ENCODE measurements at places on chromosomes 13 and 19.

- DNase-seq: no peak
These were observed 7.7 kb downstream of the APBA3 start for GRCh38 chr19:3753631-3754410.

DNA sequence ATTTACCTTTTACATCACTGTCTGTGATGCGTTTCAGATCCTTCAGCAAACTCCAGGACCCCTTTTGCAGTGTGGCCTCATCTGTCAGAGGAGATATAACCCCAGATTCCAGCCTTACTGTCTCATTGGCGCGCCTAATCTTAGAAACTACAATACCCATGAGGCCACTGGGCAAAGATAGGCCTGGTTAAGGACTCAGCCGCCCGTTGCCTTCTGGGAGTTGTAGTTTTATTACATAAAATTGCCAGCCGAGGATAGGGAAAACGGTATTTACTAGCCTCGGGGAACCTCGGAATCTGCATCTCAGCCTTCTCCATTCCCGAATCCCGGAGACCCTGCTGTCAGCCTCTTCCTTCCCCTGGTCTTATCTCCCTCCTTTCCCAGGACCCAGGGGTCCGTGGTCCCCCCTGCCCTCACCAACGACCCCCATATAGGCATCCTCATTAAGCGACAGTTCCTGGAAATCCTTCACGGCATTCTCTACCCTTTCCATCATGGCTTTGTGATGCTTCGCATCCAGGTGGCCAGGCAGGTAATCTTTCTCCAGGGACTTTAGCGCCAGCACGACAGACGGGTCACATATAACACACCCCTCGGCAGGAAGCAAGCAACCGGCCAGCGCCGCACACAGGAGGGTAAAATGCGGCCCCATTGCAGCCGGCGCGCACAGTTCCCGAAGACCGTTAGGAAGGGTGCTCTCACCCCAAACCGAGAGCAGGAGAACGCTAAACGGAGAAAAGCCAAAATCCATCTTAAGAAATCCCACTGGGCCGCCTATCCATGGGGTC, 1.3 kb downstream of the IZUMO1 start:
- peak; percentile 82 for DNase-seq

- DNase-seq: no peak
These were observed 67.4 kb upstream of the UBAC2 start for GRCh38 chr13:99133230-99133629.

DNA sequence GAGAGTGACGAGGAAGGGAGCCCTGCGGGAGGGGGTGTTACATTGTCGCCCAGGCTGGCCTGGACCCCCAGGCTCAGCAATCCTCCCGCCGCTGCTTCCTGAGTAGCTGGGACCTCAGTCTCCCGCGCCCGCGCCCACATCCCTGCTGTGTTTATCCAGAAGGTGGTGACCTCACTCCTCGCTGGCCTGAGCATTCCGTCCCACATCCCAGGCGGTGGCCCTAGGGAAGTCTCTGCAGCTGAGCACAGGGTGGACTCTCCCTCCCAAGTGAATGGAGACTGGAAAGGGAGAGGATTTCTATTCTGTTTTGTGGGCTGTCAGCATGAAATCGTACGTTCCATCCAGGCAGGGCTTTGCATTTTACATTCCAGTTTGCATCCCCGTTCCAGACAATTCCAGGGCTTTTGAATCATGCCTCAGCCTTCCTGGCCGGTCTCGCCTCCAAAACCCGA, 401 bp upstream of the ZNF765 start:
- peak; percentile 8 for DNase-seq

GRCh38 chr13:59677430-59677829, 486.3 kb downstream of the DIAPH3 start:
- no peak for DNase-seq

DNA sequence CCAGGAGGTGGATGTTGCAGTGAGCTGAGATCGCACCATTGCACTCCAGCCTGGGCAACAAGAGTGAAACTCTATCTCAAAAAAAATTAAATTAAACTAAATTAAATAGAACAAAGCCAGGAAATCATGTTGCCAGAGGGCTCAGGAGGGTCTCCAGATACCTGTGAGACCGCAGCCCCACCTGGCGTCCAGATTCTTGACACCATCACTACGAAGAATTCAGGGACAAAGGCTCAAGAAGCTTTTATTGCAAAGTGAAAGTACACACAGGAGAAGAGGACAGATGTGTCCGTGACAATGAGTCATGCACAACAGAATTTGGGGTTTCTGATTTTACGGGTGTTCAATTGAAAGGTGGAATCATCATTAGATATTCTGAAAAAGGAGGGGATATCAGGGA, 76.6 kb downstream of the STOML3 start:
- DNase-seq: no peak

DNA sequence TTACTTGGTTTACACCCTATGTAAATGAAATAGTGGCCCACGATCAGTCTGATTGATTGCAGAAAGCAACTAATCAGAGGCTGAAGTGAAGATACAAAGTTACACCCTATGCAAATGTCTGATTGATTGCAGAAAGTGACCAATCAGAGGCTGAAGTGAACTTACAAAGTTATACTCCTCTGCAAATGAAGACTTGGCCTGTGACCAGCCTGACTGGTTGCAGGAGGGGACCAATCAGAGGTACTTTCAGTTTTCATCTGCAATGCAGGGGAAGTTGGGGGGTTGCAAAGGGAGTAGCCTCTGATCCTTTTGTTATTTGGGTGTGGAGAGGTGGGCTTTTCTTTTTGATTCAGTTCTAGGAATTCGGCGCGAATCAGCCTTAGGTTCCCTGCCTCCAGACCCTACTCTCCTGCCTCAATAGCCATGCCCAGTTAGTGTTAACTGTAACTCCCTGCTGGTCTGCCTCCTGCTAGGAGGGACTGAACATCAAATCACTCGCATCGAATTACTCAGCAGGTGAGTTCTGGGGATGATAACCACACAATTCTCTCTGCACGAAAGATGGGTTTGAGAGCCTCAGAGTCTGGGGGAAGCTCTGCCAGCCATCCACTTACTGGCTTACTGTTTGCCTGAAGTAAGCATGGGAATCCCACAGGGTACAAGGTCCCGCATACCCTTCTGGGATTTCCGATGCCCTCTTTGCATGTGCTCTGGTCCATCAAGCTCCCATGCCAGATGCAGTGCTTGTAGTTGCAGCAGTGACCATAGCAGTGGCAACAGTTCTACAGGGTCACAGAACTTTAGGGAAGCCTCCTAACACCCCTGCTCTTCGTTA, 7.5 kb downstream of the ARL11 start:
- DNase-seq: peak; percentile 87

GRCh38 chr19:17091758-17092333, 16.3 kb downstream of the MYO9B start:
- peak; percentile 90 for DNase-seq

- DNase-seq: no peak
These were observed 2.3 kb downstream of the UPF1 start for GRCh38 chr19:18833849-18834643.

DNA sequence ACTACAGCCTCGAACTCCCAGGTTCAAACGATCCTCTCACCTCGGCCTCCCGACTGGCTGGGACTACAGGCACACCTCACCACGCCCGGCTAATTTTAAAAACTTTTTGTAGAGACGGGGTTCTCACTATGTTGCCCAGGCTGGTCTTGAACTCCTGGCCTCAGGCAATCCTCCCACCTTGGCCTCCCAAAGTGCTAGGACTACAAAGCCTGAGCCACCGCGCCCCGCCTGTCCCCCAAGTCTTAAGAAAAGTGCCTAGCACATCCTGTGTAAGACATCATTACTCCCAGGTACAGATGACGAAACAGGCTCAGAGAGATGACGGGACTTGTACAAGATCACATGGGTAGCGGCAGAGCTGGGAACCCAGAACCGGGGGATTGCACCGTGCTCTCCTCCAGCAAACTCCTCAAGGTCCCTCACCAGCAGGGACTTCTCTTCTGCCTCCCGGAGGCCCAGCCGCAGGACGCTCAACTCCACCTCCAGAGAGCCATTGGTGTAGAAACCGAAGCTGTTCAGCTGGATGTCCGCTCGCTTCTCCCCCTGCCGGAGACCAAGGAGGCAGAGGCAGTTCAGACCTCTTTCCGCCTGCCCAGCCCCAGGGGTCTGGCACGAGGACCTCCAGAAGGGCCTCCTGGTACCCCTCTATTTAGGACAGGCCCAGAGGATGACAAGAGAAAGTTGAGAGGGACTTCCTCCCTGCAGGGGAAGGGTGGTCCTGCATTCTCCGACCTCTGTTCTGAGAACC, 1.0 kb downstream of the GPR108 start:
- DNase-seq: peak; percentile 91

DNA sequence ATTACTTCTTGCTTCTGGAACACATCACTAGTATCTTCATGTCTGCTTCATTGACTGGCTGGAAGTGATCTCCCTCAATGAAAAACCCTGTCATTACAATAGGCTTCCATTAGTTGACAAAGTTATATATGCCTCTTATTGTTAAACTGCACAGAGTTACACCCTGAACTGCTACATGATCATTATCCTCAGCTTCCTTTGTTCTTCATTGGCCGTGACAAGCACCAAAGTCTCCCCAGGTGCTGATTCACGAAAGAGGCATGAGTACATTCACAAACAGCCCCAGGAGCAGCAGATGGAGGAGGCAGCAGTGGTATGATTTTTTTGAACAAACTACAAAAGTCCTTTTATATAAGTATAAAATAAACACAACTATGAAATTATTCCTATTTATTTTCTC, 51.4 kb downstream of the VWA8 start:
- DNase-seq: no peak

GRCh38 chr13:29059800-29060199, 239.7 kb downstream of the MTUS2 start:
- DNase-seq: no peak

- peak; percentile 15 for DNase-seq
These were observed 61.4 kb downstream of the CCNE1 start for GRCh38 chr19:29873024-29873800.

DNA sequence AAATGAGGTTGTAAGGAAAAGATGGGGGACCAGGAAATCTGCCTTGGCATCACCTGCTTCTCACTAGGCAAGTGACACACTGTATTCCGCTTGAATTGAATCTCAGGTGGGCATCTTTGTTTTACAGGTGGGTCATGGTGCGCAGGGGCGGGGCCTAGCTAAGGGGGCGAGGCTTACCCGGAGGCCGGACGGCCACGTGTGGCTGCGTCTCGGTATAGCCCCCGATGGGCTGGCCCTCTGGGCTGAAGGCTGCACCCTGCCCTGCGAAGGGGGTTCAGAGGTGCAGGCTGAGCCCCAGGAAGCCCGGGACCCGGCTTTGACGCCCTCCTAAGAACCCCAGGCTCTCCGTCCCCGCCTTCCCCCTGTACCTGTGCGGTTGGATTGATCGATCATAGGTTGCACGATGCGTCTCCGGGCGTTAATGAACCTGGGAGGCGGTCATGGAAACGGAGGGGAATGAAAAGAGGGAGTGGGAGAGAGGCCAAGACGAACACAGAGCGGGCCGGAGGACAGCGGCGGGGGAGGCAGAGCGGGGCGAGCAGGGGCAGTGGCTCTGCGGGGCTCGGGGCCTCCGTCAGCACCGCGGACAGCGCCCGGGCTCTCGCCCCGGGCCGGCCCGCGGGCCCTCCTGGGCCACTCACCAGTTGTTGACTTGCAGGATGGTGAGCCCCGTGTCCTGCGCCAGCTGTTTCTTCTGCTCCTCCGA, 12.5 kb downstream of the MEIS3 start:
- no peak for DNase-seq

DNA sequence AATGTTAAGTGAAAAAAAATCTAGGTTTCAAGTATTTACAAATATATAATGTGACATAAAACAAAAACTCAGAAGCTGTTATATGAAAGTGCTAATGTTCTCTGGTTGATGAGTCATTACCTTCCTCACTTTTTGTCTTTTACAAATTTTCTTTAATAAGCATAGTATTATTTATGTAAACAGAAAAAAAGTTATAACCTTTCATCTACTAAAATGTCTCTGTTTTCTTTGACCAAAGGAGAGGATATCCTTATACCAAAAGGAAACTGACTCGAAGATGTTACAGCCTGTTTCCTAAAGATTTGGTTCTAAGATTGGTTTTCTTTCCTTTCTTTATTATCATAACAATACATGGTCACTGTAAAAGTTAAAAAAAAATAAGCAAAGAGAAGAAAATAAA, 38.0 kb downstream of the RCBTB2 start:
- DNase-seq: no peak

GRCh38 chr13:39107561-39107960, 69.3 kb downstream of the NHLRC3 start:
- DNase-seq: no peak

- DNase-seq: no peak
These were observed 12.6 kb upstream of the GNA15 start for GRCh38 chr19:3123088-3123721.

GRCh38 chr13:49098771-49099512, 121.2 kb upstream of the MLNR start:
- peak; percentile 72 for DNase-seq

DNA sequence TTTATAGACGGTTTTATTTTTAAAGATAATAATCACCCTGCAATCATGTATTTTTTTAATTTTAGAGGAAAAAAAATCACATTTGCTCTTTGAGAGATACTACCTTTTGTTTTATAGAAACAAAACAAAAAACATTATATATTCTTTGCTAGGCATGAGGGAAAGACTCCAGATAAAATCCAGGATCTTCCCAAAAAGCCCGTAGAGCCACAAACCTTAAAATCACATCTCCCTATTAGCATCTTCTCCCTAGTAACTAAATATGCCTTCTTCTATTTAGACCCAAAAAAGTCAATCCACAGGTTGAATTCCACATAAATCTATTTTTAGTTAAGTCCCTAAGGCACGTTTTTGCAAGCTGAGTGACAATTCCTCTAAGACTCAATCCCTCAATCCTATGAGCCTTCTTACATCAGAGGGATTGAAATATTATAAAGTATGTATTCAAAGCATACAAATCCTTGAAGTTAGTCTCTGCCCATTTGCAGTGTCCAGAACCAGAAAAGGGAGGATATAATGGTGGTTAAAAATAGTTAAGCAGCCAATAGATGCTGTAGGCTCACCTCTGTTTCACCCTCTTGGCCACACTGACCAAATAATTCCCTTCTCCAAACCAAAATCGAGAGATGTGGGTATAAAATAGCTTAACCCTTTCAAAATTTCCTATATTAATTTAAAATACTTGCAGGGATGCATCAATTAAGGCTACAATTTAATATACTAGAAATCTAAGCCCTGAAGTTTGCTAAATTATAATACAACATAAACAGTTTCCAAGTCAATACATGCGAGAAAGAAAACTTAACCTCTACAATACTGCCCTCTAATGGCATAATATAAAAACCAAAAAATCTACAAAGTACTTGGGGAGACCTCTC, 64.0 kb downstream of the SERP2 start:
- peak; percentile 67 for DNase-seq

- DNase-seq: no peak
These were observed 17.4 kb upstream of the POU2F2 start for GRCh38 chr19:42149447-42150202.

Data from inflammatory macrophage treated with lipopolysaccharide for 4 hours (primary cell).